ENCODE measurements at places on chromosomes 3 and 15. TPM values are rescaled to one million over a fixed set of nuclear protein-coding genes. Genes with fewer than 3 reads are reported as not detected.

GRCh38 chr3:66033241-66034138, 5.2 kb downstream of the MAGI1 start:
- H3K4me1 ChIP-seq: no peaks in the 10 kb centered on the region
- H3K4me3 ChIP-seq: no peak overlapping the region
- H3K27ac ChIP-seq: no peak overlapping the region
- H3K27me3 ChIP-seq: no peaks in the 10 kb centered on the region
- no peak for DNase-seq
- H3K36me3 ChIP-seq: no peaks in the 10 kb centered on the region

The TMCO5A gene
- total RNA-seq: not detected

- H3K27me3 ChIP-seq: no peaks in the 10 kb centered on the region
- H3K4me3 ChIP-seq: no peak overlapping the region
- no peak overlapping the region for H3K27ac ChIP-seq
- peaks cover 4% of the 10 kb centered on the region for H3K4me1 ChIP-seq
- DNase-seq: no peak
- no peaks in the 10 kb centered on the region for H3K36me3 ChIP-seq
Measured at GRCh38 chr3:141942006-141942405, 65.6 kb downstream of the ATP1B3 start.

The TUSC7 gene
- total RNA-seq: not detected

The CCR9 gene
- total RNA-seq: not detected

The VGLL3 gene
- 26.8 TPM for total RNA-seq

The SERINC4 gene
- 0.33 TPM for total RNA-seq

- no peaks in the 10 kb centered on the region for H3K36me3 ChIP-seq
- H3K4me3 ChIP-seq: no peak overlapping the region
- H3K27ac ChIP-seq: no peak overlapping the region
- no peaks in the 10 kb centered on the region for H3K27me3 ChIP-seq
- H3K4me1 ChIP-seq: no peaks in the 10 kb centered on the region
Measured at GRCh38 chr3:116288485-116288884, 156.8 kb downstream of the LSAMP start.

The STARD5 gene
- 2.1 TPM for total RNA-seq

The DNAJC13 gene
- 45.4 TPM for total RNA-seq

The BUB1B gene
- total RNA-seq: 190 TPM

DNA sequence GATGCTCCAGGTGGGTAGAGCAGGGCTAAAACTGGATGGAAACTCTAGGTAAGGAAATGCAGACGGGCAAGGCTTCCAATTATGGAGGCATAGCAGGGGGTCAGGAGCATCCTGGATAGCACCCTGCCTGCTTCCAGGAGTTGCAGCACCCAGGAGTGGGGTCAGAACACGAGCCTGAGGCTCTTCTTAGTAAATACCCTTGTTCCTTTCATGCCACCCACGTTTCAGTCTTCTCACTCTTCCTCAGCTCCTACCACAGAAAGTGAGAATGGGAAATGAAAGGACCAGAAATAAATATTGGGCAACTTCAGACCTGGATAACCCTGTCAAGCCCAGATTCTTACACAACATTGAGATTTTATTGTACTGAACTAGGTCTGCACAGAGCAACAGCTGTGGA, 16.4 kb downstream of the CCR1 start:
- DNase-seq: no peak
- no peak overlapping the region for H3K4me3 ChIP-seq
- H3K36me3 ChIP-seq: no peaks in the 10 kb centered on the region
- no peaks in the 10 kb centered on the region for H3K27me3 ChIP-seq
- H3K4me1 ChIP-seq: no peaks in the 10 kb centered on the region
- H3K27ac ChIP-seq: no peak overlapping the region

- H3K4me1 ChIP-seq: peaks cover 4% of the 10 kb centered on the region
- H3K36me3 ChIP-seq: no peaks in the 10 kb centered on the region
- peak; percentile 76 for DNase-seq
- H3K27ac ChIP-seq: no peak overlapping the region
- H3K27me3 ChIP-seq: no peaks in the 10 kb centered on the region
Measured at GRCh38 chr3:13896473-13897154, 16.7 kb upstream of the WNT7A start.

The ECE2 gene
- not detected for total RNA-seq

DNA sequence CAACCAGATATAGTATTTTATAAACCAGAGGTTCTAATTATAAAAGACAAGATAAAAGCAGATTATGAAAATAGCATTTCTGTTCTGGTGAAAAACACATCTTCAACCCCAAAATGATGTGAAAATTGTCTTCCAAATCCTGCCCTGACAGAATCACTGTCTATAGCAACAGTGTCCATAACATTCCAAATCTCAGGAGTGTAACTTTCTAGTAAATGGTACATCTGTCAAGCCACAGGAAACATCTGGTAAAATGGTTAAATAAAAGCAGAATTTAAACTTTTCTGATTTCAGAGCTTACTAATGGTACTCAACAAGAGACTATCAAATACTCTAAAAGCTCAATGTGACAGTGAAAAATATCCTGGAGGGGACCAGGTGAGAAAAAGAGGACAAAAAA, 60.5 kb downstream of the VGLL4 start:
- no peaks in the 10 kb centered on the region for H3K27me3 ChIP-seq
- peak overlapping the region; percentile 77 for H3K27ac ChIP-seq
- DNase-seq: no peak
- peaks cover 66% of the 10 kb centered on the region for H3K4me1 ChIP-seq

The PLCL2 gene
- total RNA-seq: 1.0 TPM

- no peaks in the 10 kb centered on the region for H3K27me3 ChIP-seq
- H3K36me3 ChIP-seq: no peaks in the 10 kb centered on the region
- H3K4me3 ChIP-seq: no peak overlapping the region
- no peak overlapping the region for H3K27ac ChIP-seq
Measured at GRCh38 chr15:63519548-63520178, 15.3 kb downstream of the USP3 start.

DNA sequence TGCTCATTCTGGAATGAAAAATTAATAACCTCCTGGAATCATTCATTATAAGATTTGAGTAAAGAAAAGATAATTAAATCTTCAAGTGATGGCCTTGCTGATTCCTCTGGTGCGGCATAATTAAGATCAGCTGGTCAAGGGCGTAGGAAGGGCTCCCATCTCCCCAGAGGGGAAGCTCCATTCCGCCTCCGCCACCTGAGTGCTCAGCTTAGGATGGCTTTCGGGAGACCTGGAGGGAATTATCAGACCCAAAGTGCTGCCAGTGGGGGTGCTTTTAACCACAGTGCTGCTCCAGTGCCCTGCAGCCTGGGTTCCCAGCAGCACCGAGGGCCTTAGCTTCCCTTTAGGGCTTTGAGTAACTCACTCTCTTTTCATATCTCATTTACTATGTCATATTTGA, 556.6 kb upstream of the RGMA start:
- H3K4me3 ChIP-seq: no peak overlapping the region
- no peaks in the 10 kb centered on the region for H3K4me1 ChIP-seq
- no peaks in the 10 kb centered on the region for H3K36me3 ChIP-seq
- H3K27ac ChIP-seq: no peak overlapping the region

The TEX55 gene
- total RNA-seq: not detected

DNA sequence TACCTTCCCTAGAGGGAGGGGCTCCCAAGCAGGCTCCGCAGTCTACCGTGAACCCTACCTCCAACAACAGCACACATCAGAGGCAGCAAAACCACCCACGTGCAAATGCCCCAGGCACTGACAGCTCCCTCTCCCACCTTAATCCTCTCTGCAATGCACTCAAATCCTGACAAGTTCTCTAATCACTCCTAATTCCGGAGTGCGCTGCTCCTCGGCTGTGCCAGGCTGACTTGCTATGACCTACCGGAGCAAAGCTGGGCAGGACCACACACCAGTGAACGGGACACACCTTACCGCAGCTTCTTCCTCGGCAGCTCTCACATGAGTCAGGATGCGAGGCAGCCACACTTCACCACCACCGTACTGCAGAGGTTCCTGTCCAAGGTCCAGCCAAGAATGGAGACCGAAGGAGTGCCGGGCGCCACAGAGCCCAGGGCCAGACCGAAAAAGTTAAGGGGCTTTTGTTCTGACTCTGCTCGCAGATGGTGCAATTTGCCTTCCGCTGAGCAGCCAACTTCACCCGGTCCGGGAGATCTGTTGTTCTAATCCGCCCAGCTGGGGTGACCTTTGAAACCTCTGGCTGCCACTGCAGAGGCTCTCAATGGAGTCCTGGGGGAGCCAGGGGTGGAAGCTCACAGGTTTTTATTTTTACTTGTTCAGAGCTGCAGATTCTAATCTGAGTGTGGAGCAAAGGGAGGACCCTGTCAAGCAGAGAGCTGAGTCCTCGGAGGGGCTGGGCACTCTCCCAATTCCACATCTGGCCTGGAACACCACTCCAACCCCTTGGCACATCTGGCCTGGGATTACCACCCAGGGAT, 84.4 kb downstream of the MYLK start:
- no peak for DNase-seq
- H3K36me3 ChIP-seq: no peaks in the 10 kb centered on the region
- H3K27ac ChIP-seq: no peak overlapping the region
- H3K4me1 ChIP-seq: no peaks in the 10 kb centered on the region
- H3K4me3 ChIP-seq: no peak overlapping the region

GRCh38 chr15:57500979-57501576, 90.6 kb upstream of the MYZAP start:
- H3K4me3 ChIP-seq: no peak overlapping the region
- no peak overlapping the region for H3K27ac ChIP-seq
- H3K36me3 ChIP-seq: no peaks in the 10 kb centered on the region

The GPR15 gene
- total RNA-seq: not detected

GRCh38 chr3:69130689-69131088, 8.3 kb upstream of the LMOD3 start:
- no peaks in the 10 kb centered on the region for H3K36me3 ChIP-seq
- no peaks in the 10 kb centered on the region for H3K4me1 ChIP-seq
- H3K27me3 ChIP-seq: no peaks in the 10 kb centered on the region
- DNase-seq: no peak

DNA sequence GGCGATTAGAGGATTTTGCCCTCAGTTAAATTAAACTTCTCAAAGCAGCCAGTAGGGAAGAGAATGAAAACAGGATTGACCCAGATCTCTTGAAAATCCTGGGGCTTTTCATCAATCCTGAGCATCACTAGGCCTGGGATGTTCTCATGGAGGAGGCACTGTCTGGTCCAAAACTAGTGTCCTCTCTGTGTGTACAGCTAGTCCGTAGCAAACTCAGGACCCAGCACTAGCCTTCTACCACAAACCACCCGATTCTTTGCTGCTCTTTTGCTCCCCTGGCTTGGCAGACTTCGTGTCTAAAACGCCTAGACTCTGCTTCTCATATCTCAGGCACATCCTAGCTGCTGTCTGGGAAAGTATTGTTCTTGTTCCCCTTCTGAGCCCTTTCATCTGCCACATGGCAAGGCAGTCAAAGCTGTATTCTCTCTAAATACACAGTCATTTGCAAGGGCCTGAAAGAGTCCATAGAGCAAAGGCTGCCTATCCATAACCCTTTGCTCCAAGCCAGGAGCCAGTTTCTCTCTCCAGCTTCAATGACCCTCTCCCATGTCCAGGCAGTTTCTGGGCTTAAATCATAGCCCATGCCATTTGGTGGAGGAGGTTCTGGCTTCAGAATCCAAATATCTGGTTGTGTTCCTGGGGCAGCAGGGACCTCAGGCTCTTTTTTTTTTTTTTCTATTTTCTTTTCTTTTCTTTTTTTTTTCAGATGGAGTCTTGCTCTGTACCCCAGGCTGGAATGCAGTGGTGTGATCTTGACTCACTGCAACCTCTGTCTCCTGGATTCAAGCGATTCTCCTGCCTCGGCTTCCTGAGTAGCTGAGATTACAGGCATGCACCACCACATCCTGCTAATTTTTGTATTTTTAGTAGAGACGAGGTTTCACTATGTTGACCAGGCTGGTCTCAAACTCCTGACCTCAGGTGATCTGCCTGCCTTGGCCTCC, 52.4 kb downstream of the CDC25A start:
- no peaks in the 10 kb centered on the region for H3K36me3 ChIP-seq
- H3K4me3 ChIP-seq: no peak overlapping the region
- H3K27ac ChIP-seq: no peak overlapping the region
- no peaks in the 10 kb centered on the region for H3K27me3 ChIP-seq
- DNase-seq: no peak

DNA sequence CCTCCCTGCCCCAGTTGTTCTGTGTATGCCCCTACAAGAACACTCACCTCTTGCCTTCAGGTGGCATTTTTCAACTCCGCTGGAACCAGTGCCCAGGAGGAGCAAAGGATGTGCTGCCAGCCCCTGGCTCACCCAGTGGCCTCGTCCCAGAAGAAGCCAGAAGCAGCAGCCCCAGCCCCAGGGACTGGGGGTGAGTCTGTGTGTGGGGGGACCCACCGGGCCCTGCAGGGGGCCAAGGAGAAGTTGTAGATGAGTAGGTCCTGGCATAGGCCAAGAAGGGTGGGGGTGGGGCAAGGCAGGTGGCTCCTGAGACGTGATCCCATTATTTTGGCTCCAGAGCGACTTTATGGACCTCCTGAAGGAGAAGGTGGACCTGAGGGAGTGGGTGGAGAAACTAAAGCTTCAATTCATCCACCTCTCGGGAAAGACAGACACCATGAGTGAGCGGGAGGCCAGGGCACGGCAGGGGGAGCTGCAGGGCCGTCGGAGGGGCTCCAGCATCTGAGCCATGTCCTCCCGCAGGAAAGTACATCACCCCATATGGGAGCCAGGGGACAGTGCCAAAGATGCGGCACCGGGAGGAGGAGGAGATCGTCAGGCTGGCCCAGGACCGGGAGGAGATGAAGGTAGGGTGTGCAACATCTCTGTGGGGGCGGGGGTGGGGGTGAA, 29.3 kb downstream of the NGRN start:
- no peak overlapping the region for H3K4me3 ChIP-seq
- H3K27me3 ChIP-seq: no peaks in the 10 kb centered on the region
- H3K4me1 ChIP-seq: peaks cover 3% of the 10 kb centered on the region
- DNase-seq: peak; percentile 27
- no peaks in the 10 kb centered on the region for H3K36me3 ChIP-seq

The SUCNR1 gene
- total RNA-seq: 0.35 TPM

GRCh38 chr3:9727743-9728142, 3.8 kb upstream of the BRPF1 start:
- peaks cover 5% of the 10 kb centered on the region for H3K4me1 ChIP-seq
- no peak overlapping the region for H3K4me3 ChIP-seq
- no peaks in the 10 kb centered on the region for H3K27me3 ChIP-seq
- H3K36me3 ChIP-seq: no peaks in the 10 kb centered on the region
- H3K27ac ChIP-seq: no peak overlapping the region

DNA sequence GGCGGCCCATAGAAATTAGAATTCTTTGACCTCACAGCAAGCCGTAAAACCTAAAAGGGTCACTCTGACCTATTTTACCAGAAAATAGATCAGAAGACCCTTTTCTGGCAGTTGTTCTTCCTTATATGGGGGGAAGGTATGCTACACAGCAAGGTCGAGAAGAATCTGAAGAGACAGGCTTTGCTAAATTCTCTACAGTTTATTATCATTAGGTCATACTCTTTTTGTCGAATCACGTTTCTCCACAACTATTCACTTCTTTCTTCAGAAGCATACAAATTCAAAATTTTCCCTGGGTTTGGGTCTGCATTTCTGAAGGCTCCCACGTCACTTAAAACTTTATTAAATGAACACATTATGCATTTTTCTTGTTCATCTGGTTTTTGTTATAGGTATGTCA, 229.5 kb upstream of the GRM7 start:
- no peak overlapping the region for H3K27ac ChIP-seq
- H3K36me3 ChIP-seq: no peaks in the 10 kb centered on the region
- no peaks in the 10 kb centered on the region for H3K27me3 ChIP-seq
- no peaks in the 10 kb centered on the region for H3K4me1 ChIP-seq
- no peak overlapping the region for H3K4me3 ChIP-seq

The SLC28A1 gene
- not detected for total RNA-seq
